SW 1271 (cell line): ENCODE measurements at places on chromosomes 7 and 10.

DNA sequence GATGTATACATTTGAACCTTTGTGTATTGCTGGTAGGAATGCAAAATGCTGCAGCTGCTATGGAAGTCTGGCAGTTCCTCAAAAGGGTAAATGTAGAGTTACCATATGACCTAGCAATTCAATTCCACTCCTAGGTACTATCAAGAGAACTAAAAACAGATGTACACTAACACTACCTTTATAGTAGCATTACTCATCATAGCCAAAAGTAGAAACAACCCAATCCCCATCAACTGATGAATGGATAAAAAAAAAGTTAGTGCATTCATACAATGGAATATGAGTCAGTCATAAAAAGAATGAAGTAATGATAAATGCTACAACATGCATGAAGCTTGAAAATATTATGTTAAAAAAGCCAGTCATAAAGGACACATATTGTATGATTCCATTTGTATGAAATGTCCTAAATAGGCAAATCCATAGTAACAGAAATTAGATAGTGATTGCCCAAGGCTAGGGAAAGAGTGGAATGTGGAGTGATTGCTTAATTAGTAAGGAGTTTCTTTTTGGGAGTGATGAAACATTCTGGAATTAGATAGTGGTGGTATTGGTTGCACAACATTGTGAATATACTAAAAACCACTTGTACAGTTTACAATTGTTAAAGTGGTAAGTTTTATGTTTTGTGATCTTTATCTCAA, 96.4 kb upstream of the AOAH start:
- no peak for DNase-seq

DNA sequence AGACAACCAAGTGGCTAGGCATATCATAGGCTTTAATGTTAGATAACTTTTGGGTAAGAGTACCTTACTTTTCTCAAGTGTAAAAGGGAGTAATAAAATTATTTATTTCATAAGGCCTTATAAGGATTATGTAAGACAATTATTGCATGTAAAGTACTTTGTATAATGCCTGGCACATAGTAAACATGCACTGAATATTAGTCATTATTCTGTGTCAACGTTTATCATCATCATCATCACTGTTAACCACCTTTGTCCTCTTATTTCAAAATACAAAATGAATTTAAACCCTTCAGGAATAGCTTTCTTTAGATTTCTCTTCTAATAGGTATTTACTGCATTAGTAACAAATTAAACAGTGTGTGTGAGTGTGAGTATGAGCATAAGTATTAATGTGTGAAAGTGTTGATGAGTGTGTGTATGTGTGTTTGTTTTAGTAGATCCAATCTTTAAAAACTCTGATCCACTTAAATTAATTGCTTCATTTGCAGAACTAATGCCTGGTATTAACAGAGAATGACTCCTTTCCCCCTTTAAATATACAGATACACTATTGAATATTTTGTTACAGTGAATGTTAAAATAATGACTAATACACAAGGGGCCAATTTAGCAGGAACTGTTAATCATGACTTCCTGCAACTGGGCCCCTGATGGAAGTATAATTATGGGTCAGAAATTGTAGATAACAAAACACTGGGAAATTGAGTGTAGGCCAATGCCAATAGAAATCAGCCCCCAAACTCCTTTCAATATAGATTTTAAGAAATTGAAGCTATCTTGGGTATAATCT, 213.3 kb upstream of the FZD8 start:
- DNase-seq = no peak

DNA sequence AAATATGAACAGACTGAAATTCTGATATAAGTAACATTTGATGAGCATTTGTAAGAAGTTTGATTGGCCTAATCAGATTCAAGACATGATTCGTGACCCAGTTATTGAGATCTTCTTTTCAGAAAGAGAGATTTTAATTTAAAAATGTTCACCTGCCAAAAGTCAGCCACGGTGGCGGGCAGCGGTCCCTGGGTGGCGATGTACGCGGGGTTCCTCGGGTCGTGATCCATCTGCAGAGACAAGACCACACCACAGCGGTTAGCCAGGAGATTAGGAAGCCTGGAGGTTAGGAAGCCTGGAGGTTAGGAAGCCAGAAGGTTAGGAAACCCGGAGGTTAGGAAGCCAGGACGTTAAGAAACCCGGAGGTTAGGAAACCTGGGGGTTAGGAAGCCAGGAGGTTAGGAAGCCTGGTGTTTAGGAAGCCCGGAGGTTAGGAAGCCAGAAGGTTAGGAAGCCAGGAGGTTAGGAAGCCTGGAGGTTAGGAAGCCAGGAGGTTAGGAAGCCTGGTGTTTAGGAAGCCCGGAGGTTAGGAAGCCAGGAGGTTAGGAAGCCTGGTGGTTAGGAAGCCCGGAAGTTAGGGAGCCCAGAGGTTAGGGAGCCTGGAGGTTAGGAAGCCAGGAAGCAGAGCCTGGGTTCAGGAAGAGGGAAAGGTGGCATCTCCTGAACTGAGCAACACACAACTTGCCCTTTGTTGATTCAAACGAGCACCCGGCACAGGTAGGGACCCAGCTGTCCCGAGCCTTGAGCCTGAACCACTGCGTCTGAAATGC, 258.5 kb downstream of the DNAJB6 start:
- DNase-seq = no peak

DNA sequence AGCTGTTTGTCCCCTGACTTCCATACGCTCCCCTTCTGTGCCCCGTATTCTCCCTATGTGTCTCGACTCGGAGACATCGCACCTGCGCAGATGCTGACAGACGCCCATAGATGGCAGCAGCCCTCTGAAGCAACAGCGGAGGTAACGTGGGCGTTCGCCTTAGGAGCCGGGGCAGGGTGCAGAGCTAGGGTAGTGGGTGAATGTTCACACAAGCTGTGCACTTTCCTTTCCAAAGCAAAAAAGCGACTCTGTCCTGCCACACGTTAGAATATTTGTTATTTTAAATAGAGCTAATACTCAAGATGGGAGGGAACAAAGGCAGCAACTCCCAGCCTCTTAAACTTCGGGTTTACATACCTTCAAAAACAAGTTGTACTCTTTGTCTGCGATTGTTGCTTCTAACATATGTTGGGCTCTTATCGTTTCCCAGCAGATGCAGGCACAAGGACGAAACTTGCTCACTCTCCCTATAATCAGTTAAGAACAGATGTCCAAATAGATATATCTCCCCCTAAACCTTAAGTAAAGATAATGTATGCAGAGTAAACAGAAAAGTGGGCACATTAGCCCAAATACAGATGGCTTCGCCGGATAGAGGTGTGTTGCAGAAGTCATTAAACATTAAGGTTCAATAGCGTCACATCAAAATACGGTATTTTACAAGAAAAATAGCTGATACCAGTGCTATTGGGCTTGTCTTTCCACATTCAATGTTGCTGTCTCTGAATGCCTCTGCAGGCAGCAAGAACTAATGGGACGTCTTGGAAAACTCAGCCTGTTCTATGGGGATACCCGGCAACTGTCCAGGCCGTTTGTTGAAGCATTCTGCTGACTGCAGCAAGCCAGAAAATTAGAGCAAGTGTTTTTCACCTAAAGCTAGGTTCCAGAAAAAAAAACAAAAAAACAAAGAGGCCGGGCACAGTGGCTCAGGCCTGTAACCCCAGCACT, 340.3 kb upstream of the PRKCQ start:
- DNase-seq = peak; percentile 13

GRCh38 chr10:98039690-98040381, 9.4 kb upstream of the CRTAC1 start:
- DNase-seq = no peak

- no peak for DNase-seq
Measured at GRCh38 chr10:102408728-102409603, 9.6 kb downstream of the PSD start.

- DNase-seq = no peak
Measured at GRCh38 chr10:6299743-6300105, 97.0 kb downstream of the PFKFB3 start.

DNA sequence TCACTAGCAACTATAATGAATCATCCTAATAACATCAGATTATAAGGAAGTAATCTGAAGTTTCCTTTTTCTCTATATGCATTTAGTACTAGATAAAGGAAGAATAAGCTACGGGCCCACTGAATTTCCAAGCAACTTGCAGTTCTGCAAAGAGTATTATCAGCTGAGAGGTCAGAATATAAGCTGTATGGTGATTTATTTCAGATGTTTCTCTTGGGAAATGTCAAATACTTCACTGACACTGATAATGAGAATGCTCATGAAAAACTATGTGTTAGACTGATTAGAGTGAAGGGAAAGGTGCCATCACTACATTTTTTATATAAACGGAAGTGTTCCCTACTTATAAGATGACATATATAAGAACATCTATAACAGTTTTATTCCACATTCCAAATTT, 251.2 kb upstream of the HGF start:
- DNase-seq = no peak

GRCh38 chr7:55113760-55114540, 95.1 kb downstream of the EGFR start:
- DNase-seq = no peak

DNA sequence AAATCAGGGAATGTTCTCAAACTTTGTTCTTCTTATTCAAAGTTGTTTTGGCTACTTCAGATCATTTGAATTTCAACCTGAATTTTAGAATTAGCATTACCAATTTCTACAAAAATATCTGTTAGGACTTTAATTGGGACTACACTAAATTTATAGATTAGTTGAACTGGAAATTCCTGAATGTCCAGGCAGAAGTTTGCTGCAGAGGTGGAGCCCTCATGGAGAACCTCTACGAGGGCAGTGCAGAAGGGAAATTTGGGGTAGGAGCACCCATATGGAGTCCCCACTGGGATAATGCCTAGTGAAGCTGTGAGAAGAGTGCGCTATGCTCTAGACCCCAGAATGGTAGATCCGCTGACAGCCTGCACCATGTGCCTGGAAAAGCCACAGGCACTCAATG, 22.8 kb upstream of the AGMO start:
- DNase-seq = no peak

GRCh38 chr7:84100866-84101265, 93.7 kb downstream of the SEMA3A start:
- peak; percentile 50 for DNase-seq

GRCh38 chr10:95295031-95295755, 4.4 kb upstream of the PDLIM1 start:
- DNase-seq = no peak
